Prostate gland (tissue), 2 donors: ENCODE measurements at places on chromosomes 2 and 18.
A peak's percentile ranks its signal among the peaks of the same experiment; 100 is the strongest.

GRCh38 chr2:20145497-20146193 is 79.3 kb downstream of the SDC1 start:
- no peak for DNase-seq

DNA sequence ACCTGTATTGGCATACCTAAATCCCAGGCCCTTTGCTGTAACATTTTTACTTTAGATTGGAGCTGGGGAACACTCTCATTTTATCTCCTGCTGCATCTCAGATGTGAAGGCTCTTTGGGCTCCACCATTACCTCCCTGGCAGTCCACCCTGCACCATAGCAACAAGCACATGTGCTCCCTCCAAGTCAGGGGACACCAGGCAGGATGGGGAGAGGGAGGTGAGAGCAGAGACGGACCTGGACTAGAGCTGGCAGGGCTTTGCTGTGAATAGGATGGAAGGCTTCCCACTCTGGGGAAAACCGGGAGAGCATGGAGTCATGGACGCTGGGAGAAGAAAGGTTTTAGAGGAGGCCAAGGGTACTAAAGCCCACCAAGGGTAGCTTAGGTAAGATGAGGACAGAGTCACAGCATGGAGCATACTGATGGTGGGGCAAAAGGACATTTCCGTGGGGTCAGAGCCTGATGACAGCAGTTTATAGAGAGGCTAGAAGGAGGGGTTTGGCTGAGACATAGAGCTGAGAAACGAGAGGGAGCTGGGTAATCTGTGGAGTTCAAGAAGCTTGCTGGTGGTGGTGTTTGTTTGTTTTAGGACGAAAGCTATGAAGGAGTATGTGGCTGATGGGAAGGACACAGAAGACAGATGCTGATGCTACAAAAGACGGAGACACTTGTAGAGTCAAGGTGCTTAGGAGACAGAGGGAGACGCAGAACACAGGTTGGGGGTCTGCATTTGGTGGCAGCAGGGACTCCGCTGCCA is 134.8 kb downstream of the COL6A3 start:
- DNase-seq: no peak

GRCh38 chr2:203913947-203914346 is 22.6 kb upstream of the ICOS start:
- DNase-seq: no peak

- DNase-seq: no peak
Observed at GRCh38 chr18:23640052-23640451, 22.7 kb downstream of the ANKRD29 start.

DNA sequence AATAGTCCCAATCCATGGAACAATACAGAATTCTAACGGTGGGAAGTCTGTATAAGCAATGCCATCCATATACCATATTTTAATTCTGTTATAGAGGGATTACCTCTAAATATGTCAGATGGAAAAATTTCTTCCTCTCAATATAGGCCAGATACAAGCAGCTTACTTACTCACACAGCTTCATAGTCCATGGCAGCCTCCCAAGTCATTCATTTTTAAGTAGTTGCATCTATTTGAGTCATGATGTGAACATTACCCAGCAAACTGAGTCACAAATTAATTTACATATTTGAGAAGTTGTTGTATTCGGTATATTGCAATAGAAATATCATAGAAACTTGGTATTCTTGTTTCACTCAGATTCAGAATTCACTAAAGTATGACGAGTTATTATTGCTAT is 20.3 kb downstream of the TBR1 start:
- no peak for DNase-seq

DNA sequence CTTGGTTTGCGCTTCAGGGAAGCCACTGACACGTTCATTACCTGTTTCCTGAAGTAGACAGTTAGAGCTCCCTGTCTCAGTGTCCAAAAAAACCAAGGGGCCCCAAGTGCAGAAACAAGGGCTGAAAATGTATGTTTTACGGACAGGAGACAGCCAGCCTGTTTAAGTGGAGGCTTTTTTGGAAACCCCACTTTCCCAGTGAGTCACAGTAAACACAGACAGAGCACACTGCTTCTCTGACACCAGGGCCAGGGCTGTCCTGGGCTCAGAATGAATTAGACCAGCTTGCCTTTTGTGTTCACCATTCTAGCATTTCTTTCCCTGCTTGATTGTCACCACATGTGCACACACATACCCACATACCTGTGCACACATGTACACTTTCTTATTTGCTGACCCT is 128.6 kb downstream of the SH3RF3 start:
- DNase-seq: no peak

DNA sequence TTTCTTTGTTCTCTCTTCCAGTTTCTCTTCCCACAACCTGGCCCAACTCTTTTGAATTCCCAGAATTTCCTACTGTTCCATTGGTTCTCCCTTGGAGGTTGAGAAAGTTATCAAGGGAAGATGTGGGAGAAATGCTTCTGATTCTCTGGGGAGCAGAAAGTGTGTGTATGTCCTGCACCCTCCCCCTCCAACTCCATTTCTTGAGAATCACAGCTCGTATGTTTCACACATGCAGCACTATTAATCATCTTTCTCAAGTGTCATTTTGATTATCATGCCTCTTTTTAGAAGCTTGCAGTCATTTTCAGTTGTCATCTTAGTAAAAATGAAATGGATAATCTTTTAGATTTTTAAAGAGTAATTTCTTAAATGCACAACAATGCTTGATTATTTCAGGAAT is 296.8 kb upstream of the SLC39A10 start:
- DNase-seq: no peak

- no peak for DNase-seq
Observed at GRCh38 chr18:25103468-25104155, 248.4 kb downstream of the ZNF521 start.

DNA sequence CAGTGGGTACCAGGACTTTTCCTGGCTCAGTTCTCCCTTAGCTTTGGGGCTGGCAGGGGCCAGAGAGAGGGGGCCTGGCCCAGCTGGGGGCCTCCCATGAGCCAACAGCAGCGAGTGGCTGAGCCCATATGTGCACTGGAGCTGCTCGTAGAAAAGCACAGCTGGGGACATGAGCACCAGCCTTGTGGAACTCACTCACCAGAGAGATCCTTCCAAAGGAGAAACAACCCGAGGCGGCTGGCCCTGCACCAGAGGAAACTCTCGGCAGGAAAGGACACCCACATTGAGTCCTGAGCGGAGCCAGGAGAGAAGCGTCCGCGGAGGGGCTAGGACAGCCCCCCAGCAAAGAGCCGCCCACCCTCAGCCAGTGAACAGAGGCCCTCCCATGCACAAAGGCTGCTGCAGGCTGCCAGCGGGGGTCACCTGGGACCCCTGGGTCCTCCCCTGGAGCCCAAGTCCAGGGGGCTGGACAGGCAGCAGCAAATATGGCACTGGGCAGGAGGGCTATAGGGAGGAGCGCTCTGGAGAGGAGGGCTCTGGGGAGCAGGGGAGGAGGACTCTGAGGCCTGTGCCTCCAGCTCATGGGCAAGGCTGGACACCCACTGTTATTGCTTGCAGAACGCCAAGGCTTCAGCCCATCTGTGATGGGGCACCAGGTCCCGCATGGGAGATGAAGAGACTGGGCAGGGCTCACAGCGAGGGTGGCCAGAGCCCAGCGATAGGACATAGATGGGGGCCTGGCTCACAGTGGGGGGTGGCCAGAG is 42.1 kb upstream of the SNED1 start:
- DNase-seq: no peak

DNA sequence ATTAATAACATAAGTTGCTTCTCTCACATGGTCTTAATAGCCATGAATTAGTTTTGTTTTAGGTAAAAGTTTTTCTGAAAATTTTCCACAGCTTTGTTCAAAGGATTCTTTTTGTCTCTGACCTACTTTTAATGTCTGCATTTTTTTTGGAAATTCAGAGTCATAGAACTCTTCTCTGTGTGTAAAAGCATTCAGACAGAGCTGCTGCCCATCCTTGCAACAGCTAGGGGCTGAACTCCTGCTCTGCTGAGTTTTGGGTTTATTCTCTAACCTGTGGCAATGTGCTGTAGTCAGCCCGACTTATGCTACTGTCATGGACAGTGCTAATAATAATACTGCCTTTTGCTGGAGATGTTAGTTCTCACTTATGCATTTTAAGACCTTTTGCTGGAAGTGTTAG is 44.1 kb downstream of the RALBP1 start:
- no peak for DNase-seq

DNA sequence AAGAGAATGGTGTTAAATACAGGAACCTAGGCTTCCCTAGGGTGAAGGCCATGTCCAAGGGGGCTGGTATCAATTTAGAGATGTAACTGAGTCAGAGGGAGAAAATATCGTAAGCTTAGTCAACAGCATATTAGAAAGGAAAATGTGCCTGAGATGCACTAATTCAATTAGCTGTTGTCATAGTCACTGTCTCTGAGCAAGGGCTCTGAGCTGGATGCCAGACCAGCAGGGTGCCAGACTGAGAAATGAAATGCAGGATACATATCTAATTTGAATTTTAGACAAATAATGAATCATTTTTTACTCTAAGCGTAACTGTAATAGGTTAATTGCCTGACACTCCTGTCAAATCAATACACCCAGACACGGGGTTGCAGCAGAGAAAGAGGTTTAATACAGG is 11.4 kb upstream of the SLC35F6 start:
- DNase-seq: no peak

- DNase-seq: no peak
Observed at GRCh38 chr2:107737756-107738155, 88.9 kb upstream of the RGPD4 start.

- no peak for DNase-seq
Observed at GRCh38 chr2:9753276-9753600, 90.0 kb upstream of the TAF1B start.

DNA sequence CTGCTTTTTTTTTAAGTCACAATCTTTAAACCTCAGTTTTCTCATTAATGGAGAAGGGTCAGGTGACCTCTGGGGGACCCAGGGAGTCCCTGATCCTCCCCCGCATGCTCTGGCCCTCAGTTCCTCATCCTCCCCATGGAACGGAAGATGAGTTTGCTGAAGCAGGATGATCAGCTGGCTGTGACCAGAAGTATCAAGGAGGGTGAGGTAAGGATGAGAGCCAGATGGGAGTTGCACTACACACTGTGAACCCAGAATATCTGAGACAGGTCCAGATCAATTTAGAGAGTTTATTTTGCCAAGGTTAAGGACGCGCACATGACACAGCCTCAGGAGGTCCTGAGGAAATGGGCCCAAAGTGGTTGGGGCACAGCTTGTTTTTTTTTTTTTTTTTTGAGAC is 3.8 kb downstream of the CATIP start:
- DNase-seq: no peak

DNA sequence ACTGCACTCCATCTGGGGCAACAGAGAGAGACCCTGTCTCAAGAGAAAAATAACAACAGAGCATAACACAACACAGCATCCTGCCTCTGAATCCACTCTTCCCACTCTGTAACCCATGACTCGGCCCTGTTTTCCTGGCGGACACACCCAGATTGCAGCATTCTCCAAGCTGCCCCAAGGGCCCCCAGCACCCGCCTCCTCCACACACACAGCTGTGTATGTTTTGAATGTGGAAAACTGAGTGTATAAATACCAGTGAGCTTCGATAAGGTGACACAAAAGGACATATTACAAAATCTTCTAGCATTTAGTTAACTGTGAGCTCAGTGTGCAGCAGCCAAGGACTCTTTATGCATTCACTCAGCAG is 13.0 kb downstream of the IMPA2 start:
- DNase-seq: no peak

- DNase-seq: no peak
Observed at GRCh38 chr2:197137231-197137630, 173.3 kb downstream of the ANKRD44 start.

- peak; percentile 88 for DNase-seq
Observed at GRCh38 chr18:12948050-12948804, 416 bp downstream of the SEH1L start.

DNA sequence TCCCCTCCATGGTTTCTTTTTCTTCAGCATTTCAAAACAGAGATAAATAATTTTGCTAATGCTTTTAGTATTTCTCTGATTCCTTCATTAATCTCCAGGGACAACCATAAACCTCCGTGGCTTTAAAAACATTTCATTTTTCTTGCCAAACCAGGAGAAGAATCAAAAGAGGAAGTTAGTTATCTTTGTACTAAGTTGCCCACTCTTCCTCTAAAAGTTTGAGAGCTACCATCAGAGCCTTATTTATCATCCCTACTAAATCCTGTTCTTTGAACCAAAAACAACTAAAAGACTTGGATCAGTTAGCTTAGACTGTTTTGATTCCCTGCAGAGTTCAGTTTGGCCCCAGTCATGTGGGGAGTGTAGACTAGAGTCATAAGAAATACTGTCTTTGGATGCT is 208.4 kb downstream of the SETBP1 start:
- no peak for DNase-seq

- no peak for DNase-seq
Observed at GRCh38 chr2:128501700-128502099, 183.0 kb upstream of the HS6ST1 start.

DNA sequence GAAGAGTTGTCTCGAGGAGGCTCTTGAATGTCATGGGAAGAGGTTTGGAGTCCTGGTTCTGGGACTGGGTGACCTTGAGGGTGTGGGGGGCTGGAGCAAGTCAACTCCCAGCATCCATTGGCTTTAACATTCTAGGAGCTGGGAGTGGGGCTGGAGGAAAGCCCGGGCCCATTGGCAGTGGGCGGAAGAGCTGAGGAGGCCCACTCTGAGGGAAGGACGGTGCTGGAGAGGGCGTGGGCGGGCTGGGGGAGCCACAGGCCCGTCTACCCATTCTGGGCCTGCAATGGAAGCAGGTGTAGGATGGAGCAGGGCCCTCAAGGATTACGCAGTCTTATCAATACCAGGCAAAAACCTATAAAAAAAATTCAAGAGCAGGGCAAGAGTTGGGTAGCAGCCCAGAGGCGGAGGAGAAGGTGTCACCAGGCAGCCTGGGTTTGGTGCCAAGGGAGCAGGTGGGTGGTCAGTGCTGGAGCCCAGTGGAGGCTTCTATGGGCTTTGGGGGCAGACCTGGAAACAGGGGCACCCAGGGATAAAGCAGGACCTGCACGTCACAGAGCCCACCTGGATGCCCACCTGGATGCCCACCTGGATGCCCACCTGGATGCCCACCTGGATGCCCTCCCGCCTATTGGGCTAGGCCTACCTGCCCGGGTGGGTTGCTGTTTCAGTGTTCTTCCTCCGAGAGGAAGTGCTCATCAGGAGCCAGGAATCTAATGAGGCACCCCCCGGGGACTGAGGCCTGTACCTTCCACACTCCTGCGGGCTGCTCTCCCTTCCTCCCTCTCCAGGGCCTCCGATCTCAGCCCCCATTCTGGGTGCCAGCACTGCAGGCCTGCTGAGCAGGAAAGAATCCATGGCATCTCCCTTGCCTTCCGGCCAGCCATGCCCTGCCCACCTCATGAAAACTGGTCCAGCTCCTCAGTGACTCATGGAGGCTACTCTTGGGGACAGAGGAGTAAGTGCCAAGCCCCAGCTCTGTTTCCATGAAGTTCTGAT is 71.3 kb downstream of the CTIF start:
- DNase-seq: no peak
